Fibroblast of upper back skin (primary cell): ENCODE measurements at places on chromosomes 13 and 19.

- DNase-seq = peak; percentile 44
Measured at GRCh38 chr13:41284512-41285288, 21.3 kb upstream of the MTRF1 start.

DNA sequence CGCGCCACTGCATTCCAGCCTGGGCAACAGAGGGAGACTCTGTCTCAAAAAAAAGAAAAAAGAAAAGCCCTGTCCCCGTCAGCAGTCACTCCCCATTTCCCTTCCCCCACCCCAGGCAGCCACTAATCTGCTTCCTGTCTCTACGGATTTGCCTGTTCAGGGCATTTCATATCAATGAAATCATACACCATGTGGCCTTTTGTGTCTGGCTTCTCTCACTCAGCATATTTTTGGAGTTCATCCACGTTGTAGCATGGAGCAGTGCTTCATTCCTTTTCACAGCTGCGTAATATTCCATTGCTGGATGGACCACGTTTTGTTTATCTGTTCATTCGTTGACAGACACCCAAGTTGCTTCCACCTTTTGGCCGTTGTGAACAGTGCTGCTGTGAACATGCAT, 36.1 kb upstream of the KLF2 start:
- peak; percentile 47 for DNase-seq

DNA sequence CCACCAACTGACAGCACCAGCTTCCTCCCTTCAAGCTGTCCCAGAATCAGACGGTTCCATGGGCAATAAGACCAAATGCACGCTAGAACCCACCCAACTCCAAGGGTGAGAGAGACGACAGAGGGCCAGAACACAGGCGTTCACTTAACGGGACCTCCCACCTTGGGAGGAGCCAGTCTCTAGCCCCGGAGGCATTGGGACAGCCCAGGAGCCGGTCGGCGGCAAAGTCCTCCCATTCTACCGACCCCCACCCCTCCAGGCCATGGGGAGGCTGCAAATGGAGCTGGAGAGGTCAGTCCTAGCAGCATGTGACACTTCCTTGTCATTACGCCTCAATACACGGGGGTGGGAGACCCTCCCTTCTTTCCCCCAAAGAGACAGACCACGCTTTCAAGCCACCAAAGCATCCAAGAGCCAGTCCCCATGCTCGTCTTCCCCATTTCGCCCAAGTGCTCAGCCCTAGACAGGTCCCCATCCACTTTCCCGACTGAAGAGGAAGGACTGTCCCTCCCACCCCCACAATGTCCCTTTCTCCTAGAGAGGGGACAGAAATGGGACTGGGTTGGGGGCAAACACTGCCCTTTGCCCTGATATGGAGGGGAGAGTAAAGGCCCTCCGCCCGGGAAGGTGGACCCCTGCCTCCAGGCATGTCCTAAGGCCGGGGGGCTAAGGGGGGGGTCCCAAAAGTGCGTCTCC, 964 bp downstream of the KHSRP start:
- peak; percentile 41 for DNase-seq

DNA sequence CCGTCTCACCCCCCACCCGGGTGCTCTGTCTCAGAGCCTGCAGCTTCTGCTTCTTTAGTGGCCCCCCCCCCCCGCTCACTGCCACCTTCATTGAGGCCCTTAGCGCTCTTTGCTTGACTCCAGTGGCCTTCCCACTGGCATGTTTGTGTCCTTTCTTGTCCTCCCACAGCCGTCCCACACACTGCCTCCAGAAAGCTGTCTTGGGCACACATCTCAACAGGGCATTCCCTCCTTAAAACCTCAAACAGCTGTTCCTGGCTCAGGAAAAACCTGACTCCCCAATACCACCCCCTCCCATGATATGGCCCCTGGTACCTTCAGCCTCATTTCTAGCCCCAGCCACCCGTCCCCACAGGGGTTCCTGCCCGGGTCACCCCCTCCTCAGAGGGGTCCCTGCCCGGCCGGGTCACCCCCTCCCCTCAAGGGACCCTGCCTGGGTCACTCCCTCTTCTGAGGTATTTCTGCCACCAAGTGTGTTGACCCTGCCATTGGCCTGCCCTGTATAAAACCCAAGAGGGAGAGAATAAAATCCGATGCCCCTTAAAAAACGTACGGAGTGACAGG, 8.9 kb downstream of the B3GLCT start:
- no peak for DNase-seq

DNA sequence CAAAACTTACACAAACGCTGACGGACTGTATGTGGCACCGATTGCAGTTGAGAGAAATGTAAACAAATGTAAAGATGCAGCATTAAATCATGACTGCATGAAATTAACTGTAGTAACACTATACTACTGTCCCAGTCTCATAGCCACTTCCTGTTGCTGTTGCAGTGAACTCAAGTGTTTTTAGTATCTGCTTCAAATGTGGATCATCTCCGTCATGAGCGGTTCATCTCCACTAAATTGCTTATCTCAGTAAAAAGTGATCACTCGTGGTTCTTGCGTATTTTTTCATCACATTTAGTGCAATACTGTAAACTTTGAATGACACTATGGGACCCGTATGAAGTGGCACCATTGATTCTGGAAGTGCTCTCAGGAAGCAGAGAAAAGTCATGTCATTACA, 60.3 kb upstream of the RNF113B start:
- no peak for DNase-seq

- DNase-seq = peak; percentile 48
Measured at GRCh38 chr19:46515879-46516350, 20.2 kb upstream of the PNMA8B start.

- no peak for DNase-seq
Measured at GRCh38 chr19:21593008-21593481, 87.6 kb downstream of the ZNF429 start.

GRCh38 chr13:44814836-44815235, 174.4 kb downstream of the NUFIP1 start:
- DNase-seq = no peak

DNA sequence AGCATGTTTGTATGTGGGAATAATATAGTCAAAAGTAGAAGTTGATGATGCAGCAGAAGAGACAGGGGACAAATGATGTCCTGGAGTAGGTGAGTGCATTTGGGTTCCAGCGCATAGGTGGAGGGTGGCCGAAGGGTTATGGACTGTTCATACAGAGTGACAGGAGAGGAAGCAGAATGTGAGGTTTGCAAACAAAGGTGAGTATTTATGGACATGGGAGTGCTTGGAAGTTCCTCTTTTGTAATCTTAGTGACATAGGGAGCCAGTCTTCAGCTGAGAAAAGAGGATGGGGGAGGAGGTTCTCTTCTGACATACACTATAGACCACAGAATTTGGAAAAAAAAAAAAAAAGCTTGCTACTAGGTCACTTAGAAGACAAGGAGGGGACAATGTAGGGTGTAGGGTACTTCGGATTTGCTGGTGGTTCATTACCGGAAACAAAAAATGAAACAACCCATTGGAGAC, 331.6 kb downstream of the DLEU7 start:
- DNase-seq = no peak

- peak; percentile 78 for DNase-seq
Measured at GRCh38 chr19:53132141-53132991, at the start of gene ZNF415. TSS of gene ZNF415 (minus strand) at chr19:53132910. CDS start at chr19:53122676, 10,234 bp downstream.

- DNase-seq = no peak
Measured at GRCh38 chr19:52638601-52639000, 446 bp upstream of the ZNF83 start.

- no peak for DNase-seq
Measured at GRCh38 chr13:46593398-46593797, 40.4 kb downstream of the LRCH1 start.

DNA sequence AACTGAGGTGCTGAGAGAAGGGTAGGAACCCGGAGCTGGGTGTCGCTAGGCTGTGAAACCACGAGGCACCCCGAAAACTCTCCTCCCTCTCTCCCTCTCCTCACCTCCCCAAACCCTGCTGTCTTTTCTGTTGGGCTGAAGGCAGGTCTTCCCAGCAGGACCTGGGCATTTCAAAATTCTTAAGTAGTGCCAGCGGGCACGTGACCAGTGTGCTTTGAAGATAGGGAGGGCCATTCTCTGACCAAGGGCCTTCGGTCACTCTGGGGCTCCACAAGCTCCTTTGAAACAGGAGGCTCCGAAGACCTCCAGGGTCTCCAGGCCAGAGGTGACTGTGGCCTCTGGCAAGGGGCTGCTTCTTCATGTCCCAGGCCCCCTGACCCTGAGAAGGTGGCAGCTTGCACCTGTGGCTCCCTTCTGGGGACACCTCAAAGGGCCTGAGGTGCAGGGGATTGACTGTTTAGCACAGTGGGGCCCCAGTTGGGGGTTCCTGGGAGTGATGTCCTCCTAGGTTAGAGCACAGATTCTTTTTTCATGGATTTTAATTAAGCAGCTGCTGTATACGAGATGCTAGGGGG, 48.3 kb downstream of the DNM2 start:
- no peak for DNase-seq

- DNase-seq = no peak
Measured at GRCh38 chr13:90493667-90494066, 853.8 kb upstream of the MIR17HG start.

- no peak for DNase-seq
Measured at GRCh38 chr13:91356919-91357612, 9.6 kb downstream of the MIR17HG start.

- no peak for DNase-seq
Measured at GRCh38 chr13:40388617-40389016, 277.8 kb downstream of the FOXO1 start.

- DNase-seq = peak; percentile 91
Measured at GRCh38 chr19:40623403-40624251, 22.5 kb downstream of the LTBP4 start.

DNA sequence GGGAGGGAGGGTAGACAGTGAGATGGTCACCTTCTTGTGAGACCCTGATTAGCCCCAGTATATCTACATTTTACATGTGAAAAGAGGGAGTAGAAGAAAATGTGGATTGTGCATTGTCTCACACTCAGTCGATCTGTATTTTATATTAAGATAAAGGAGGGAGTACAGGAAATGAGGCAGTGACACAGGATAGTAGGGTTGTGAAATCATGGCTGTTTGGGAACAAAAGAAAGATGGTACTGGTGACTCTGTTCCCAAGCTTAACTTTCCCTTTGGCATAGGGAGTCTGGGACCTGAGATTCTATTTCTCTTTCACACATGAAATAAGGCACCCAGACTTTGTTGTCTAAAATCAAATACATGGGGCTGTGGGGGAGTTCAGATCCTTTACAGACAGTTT, 194.7 kb downstream of the ABCC4 start:
- DNase-seq = no peak

- no peak for DNase-seq
Measured at GRCh38 chr13:49580980-49581680, 4.2 kb downstream of the RCBTB1 start.

DNA sequence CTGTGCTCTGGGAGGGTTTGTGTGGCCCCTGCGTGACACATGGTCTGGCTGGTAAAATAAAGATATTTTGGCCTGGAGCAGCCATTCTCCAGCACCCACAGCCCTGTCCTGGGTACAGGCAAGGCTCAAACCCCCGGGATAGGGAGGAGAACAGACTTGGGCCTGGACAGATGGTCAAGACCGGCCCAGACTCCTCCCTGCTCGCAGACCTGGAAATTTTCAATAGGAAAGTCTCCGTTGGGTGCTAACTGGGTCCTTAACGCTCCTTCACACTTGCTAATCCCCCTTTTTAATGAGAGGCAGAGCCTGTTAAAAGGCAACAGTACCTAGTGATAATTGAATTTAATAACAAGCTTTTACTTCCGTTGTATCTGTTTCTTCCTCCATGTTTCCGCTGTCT, 2.5 kb downstream of the PALM start:
- no peak for DNase-seq

GRCh38 chr13:90792335-90792734, 555.2 kb upstream of the MIR17HG start:
- peak; percentile 2 for DNase-seq

DNA sequence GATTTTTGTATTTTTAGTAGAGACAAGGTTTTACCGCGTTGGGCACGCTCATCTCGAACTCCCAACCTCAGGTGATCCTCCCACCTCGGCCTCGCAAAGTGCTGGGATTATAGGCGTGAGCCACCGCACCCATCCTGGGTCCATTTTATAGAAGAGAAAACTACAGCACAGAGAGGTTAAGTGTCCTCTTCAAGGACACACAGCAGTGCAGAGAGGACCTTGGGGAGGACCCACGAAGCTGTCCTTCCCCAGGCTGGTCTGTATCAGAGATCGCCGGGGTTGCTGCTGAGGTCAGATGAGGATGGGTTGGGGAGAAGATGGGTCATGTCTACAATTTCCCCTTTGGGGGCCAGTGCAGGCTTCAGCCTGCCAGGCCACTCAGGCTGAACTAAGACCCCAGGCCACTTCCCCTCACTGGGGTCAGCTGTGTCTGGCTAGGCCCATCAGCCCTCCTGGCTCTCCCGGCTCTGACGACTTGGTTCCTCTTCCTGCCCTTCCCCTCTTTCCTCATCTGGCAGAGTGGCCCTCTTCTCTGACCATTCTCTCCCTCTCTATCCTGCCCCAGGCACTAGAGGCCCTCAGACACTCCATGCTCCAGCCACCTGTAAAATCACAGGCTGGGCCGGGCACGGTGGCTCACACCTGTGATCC, 9.6 kb downstream of the MYO1F start:
- DNase-seq = no peak

GRCh38 chr19:55581823-55582223, 1.2 kb upstream of the ZNF579 start:
- DNase-seq = peak; percentile 49

DNA sequence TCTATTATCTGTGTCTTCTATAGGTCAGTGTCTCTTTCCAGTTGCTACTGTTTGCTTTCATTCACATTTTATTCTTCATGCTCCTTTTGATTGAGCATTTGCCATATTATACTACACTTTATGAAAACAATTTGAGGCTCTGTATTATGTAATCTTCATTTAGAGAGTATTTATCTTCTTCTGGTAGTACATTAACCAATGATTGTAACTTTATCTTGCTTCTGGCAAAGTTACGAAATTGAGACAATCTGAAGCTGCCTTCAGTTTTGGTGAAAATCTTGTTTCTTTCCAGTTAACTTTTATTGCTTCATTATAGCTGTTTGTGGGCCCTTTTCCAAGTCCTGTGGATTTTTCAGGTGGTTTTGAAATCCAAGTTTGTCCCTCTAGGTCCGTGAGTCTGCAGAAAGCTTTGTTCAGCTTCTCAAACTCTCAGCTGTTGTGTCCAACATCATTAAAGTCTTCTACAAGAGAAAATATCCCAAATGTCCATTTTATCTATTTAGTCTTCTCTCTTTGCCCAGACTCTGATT, 1255.4 kb upstream of the SPRY2 start:
- DNase-seq = no peak
